T-helper 17 cell (primary cell): ENCODE measurements at places on chromosomes 6 and 20. TPM values are rescaled to one million over a fixed set of nuclear protein-coding genes. Genes with fewer than 3 reads are reported as not detected.

DNA sequence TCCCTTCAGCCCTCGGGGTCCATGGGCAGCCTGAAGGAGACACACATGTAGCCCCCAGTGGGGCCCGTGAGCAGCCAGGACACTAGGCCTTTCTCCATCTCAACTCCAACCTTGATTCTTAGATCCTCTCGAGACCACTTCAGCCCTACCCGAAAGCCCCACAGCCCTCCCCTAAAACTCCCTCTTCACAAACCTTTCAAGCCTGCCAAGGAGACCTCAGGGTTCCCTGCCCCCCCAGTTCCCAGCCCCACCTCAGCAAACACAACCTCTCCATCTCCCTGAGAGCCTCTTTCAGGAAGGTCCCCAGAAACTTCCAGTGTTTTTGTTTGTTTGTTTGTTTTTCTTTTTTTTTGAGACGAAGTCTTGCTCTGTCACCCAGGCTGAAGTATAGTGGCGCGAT is 11.1 kb downstream of the COL11A2 start:
- DNase-seq = no peak

- DNase-seq = no peak
Observed at GRCh38 chr6:99689916-99690685, 83.5 kb downstream of the PRDM13 start.

- no peak for DNase-seq
Observed at GRCh38 chr20:21498195-21498594, 15.7 kb downstream of the NKX2-2 start.

The TRAPPC3L gene
- 3.5 TPM for total RNA-seq

The PHACTR3 gene
- 0.52 TPM for total RNA-seq

The JAG1 gene
- 4.6 TPM for total RNA-seq

The C20orf144 gene
- total RNA-seq = 0.45 TPM
